ENCODE measurements at places on chromosomes 13 and 19.

DNA sequence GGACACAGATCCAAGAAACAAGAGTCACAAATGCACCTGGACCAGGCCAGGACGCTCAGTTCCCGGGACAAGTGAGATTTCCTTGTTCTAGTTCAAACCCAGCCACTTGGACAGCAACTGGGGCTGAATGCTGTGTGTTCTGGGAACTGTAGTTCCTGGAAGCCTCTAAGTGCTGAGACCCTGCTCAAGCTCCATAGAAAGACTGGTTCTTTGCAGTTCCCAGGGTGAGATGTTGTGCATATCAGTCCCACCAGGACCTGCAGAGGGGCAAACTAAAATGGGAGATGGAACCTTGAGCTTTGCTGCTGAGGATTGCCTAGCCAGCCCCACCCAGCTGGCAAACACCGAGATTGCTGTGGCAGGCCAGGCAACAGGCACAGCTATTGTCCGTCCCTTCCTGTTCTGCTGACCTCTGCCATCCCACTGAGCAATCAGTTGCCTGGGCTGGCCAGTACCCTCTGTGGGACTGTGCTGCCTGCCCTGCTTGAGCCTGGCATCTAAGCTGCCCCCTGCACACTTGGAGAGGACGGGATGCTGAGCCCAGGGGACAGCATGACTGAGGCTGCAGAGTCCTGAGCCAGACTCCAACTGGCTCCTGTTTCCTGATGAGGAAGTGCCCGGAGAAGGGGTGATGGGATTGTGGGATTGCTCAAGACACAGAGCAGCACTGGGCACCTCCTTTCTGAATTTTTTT lies 1.4 kb upstream of the GIPC1 start:
- no peak for DNase-seq

GRCh38 chr13:98103942-98104880 lies 38.7 kb upstream of the FARP1 start:
- DNase-seq, result no peak

DNA sequence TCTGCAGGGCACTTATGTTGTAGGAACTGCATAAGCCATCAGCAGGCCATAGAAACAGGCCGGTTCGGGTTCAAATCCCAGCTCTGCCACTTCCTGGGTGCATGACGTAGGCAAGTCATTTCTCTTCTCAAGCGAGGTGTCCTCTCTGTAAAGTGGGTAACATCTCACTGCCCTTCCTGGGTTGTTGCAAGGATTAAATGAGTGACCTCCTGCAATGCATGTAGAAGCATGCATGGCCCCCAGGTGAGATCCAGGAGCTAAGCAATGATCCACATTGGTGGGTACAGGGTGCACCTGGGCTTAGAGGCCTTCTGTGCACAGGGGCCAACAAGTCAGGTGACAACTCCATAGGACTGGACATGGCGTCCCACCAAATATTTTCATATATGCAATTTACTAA lies 13.8 kb downstream of the PHLDB3 start:
- no peak for DNase-seq

DNA sequence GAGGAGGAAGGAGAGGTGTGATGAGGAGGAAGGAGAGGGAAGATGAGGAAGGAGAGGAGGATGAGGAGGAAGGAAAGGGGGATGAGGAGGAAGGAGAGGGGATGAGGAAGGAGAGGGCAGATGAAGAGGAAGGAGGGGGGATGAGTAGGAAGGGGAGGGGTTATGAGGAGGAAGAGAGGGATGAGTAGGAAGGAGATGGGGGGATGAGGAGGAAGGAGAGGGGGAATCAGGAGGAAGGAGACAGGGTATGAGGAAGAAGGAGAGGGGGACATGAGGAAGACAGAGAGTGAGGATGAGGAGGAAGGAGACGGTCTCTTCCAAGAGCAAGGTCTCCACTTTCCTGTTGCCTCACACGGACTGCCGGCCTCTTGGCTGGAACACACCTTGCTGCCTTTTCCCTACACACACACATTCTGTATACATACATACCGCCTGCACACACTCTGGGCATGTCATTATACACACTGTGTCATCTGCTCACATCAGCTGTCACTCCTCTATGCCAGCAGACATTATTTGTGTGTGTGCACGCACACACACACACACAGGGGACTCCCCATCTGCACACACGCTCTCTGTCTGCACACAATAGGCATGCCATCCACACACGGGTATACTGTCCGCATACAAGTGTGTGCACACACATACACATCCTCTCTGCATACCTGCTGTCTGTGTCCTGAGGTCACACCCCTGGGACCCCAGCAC lies 11.1 kb upstream of the VSTM2B start:
- no peak for DNase-seq

DNA sequence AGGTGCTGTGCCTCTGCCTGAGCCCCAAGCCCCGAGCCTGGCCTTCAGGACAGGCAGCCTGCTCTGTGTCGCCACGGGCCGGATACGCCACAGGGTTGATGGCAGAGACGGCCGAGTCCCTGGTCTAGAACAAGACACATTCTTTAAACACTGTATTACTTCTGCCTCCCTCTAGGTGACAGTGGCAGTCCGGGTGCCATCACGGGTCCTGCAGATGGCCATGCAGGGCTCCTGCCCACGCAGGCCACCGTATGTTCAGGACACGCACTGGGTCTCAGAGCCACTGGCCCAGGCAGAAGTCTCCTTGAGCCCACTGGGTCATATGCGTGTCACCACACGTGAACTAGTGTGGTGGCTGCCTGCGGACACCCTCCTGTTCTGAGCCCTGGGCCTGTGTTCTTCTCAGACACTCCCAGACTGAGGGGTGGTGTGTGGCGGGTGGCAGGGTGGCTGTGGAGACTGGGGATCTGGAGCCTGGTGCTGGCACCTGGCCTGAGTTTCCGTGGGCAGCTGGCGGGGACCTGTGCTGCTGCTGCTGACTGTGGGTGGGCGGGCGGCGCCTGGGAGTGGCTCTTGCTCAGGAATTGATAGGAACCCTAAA lies 4.4 kb downstream of the PLEKHJ1 start:
- no peak for DNase-seq

DNA sequence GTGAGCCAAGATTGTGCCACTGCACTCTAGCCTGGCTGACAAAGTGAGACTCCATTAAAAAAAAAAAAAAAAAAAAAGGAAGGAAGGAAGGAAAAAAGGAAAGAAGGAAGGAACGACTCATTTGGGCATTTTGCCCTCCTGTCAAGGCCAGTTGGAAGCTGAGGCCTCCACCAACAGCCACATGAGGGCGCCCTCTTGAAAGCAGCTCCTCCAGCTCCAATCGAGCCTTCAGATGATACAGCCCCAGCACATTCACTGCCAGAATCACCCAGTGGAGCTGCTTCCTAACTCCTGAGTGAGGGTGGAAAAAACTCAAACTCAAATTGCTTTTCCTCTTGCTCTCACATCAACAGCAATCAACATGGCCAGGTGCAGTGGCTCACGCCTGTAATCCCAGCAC lies 40.9 kb downstream of the GNG7 start:
- DNase-seq, result no peak

- DNase-seq, result no peak
These were observed 434.7 kb downstream of the DIAPH3 start for GRCh38 chr13:59728896-59729545.

DNA sequence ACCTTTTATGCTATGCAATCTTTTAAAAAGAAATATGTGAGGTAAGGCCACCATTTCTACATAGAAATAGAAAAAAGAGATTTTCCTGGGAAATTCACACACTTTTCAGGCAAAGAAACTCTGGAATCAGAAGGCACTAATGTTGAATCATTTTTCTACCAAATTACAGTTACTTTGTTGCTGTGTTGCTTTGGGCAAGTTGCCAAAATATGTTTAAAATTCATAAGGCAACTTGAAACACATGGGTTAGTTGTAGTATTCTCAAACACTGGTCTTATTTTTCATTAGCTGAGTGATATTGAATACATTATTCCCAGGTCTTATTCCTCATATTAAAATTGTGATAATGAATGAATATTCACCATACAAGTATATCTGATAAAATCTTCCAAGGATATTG lies 195.0 kb upstream of the SLITRK1 start:
- no peak for DNase-seq

GRCh38 chr19:28292822-28293500 lies 920.0 kb downstream of the UQCRFS1 start:
- no peak for DNase-seq

DNA sequence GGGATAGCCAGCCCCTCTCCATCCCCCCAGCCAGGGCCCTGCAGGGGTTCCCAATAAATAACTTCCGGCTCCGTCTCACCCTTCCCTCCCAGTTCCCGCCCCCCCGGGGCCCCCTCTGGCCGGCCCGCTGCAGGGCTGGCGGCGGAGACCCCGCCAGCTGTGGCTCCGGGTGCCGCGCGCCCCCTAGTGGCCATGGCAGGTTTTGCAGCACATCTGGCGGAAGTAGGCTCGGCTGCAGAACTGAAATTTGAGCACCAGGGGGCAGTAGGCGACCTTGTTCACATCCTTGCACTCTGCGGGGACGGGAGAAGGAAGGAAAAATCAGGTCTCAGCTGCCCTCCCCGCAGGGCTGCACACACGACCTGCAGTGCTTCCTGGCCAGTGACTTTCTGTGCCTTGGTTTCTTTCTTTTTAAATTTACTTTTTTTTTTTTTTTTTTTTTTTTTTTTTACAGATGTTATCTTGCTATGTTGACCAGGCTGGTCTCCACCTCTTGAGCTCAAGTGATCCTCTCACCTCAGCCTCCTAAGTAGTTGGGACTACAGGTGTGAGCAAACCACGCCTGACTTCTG lies 3.6 kb upstream of the MYO1F start:
- DNase-seq, result peak; percentile 33

GRCh38 chr19:46608581-46609345 lies 7.6 kb downstream of the CALM3 start:
- DNase-seq, result no peak

DNA sequence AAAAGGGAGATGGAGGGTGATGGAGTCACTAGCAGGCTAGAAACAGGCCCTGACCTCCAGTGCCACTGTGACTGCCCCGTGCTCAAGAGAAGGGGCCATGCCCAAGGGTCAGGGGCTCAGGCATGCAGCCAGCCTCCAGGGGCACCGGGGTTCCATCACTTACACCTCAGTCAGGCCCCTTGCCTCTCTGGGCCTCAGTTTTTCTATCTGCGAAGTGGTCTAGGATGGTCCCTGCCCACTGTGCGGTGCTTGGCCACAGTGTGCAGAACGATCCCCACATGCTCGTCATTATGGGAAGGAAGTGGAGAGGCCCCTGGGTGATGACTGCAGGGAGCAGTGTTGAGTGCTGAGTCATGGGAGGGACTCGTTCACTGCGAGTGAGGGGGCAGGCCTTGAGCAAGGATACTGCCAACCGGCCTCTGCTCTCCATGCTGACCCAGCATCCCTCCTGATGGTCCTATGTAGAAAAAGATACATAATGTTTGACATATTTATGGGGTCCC lies 23.1 kb downstream of the TMED1 start:
- no peak for DNase-seq

GRCh38 chr19:5079071-5079774 lies 110.3 kb downstream of the KDM4B start:
- DNase-seq, result no peak

DNA sequence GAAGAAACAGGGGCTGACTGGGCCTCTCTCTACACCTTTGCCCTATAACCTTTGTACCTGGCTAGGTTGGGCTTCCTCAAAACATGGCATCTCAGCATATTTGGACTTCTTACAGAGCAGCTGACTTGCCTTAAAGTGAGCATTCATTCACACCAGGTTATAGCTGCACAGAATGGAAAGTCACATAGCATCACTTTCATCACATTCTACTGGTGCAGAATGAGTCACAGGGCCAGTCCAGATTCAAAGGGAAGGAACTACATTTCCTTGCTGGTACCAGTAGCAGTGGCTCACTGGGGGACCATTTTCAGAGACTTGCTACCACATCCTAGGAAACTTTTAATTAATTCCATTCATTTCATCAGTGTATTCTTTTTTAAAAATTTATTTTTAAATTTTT lies 20.3 kb upstream of the TPTE2 start:
- no peak for DNase-seq

GRCh38 chr13:86881390-86881789 lies 789.8 kb upstream of the SLITRK5 start:
- DNase-seq, result no peak

- DNase-seq, result no peak
These were observed 286.5 kb downstream of the PCDH17 start for GRCh38 chr13:57918086-57918485.

- no peak for DNase-seq
These were observed 2.1 kb upstream of the NLRP7 start for GRCh38 chr19:54949412-54949811.

- DNase-seq, result no peak
These were observed 978 bp downstream of the ERICH4 start for GRCh38 chr19:41443813-41444455.

- DNase-seq, result no peak
These were observed 955.1 kb downstream of the DIAPH3 start for GRCh38 chr13:59208405-59209195.

DNA sequence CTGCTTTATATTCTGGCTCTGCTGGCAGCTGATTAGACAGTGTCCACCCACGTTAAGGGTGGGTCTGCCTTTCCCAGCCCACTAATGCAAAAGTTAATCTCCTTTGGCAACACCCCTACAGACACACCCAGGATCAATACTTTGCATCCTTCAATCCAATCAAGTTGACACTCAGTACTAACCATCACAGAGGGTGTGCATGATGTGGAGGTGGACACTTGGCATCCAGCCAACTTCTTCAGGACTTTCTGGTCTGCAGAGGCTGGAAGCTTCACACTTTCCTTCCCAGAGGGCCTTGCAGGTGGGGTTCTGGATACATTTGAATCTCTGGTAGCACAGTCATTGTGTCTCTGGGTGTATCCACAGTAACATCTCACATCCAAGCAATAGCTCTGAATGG lies 18.9 kb upstream of the IGFL1 start:
- DNase-seq, result no peak

GRCh38 chr13:29428310-29429181 lies 166.9 kb downstream of the SLC7A1 start:
- peak; percentile 32 for DNase-seq

GRCh38 chr13:68440874-68441273 lies 1210.7 kb upstream of the PCDH9 start:
- no peak for DNase-seq

DNA sequence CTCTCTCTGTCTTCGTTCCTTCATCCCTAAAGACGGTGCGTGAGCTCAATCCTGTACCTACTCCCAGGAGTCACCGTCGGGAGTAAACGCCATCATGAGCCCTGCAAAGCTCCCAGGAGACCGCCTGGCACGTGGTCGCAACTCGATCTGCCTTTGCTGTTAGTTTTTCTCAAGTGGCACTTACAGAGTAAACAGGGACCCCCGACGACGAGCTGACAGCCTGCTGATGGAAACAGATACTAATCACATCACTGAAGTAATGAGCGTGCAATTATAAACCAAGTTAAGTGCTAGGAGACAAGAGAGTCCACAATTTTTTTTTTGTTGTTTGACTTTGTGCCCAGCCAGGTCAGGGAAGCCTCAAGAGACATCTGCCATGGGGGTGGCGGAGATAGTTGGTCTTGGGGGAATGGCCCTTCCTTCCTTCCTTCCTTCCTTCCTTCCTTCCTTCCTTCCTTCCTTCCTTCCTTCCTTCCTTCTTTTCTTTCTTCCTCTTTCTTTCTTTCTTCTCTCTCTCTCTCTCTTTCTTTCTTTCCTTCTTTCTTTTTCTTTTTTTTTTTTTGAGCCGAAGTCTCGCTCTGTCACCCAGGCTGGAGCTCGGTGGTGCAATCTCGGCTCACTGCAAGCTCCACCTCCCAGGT lies 23.6 kb downstream of the CACNG6 start:
- DNase-seq, result no peak

GRCh38 chr13:109955598-109955997 lies 169.2 kb upstream of the IRS2 start:
- DNase-seq, result no peak

GRCh38 chr13:109357751-109358471 lies 428.5 kb downstream of the IRS2 start:
- no peak for DNase-seq

- no peak for DNase-seq
These were observed 82.7 kb downstream of the SLC10A2 start for GRCh38 chr13:102983496-102983895.

- DNase-seq, result no peak
These were observed 276.8 kb downstream of the TSHZ3 start for GRCh38 chr19:31072451-31072850.

Measured in NCI-H187 (cell line).